NCI-H2081 treated with DMSO at 0.1 percent for 48 hours (cell line): ENCODE measurements at places on chromosomes 7 and 10.

GRCh38 chr10:117675514-117676055 lies 133.0 kb downstream of the EMX2 start:
- DNase-seq, result no peak

DNA sequence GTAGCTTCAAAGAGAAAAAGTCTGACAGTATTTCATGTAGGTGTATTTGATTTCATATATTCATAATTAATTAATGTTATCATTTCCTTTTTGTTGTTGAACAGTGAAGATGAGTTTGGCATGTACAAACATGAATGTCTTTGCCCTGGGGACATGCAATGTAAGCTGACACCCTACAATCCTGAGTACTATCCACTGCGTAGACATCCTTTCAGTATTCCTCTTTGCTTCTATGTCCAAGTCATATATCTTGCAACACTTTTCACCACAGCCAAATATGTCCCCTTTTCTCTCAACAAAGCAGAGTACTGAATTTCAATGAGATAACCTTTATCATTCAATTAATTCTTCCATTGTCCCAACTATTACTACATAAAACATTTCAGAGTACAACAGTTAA lies 93.6 kb downstream of the GPR37 start:
- no peak for DNase-seq

DNA sequence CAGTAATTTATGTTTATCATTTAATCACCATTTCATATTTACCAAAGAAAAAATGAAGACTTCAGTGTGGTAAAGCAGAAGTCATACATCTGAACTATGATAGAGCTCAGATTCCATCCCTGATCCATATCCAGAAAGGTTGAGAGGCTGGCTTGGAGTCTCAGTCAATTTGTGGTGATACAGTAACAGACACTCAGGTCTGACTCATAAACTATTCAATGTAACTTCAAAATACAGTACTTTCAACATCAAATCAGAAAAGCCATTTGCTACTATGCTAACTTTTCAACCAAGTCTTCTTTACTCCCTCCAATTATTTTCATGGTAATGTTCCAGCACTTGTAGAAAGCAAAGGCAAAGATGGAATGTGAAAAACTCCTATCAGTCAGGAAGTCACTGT lies 190.4 kb downstream of the HDAC9 start:
- DNase-seq, result no peak

GRCh38 chr7:90900628-90901356 lies 304.7 kb downstream of the CDK14 start:
- DNase-seq, result no peak

DNA sequence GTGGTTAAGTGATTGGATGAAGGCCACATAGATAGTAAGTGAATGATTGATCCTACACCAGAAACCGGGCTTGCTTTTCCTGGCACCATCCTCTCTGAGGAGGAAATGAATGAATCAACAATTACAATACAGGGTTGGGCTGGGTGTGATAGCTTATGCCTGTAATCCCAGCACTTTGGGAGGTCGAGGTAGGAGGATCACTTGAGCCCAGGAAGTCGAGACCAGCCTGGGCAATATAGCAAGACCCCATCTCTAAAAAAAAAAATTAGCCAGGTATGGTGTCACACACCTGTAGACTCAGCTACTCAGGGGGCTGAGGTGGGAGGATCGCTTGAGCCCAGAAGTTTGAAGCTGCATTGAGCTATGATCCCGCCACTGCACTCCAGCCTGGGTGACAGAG lies 111.5 kb downstream of the COL26A1 start:
- DNase-seq, result no peak

- DNase-seq, result no peak
Measured at GRCh38 chr10:70689661-70690060, 17.4 kb downstream of the ADAMTS14 start.
